Endothelial cell (in vitro differentiated cells): ENCODE measurements at places on chromosomes 13 and 19.

GRCh38 chr13:75120085-75120484 lies 361.9 kb downstream of the TBC1D4 start:
- no peak for DNase-seq

- DNase-seq = peak; percentile 84
Measured at GRCh38 chr19:4851551-4852290, 15.7 kb downstream of the PLIN3 start.

GRCh38 chr19:51695702-51696315 lies 2.7 kb downstream of the SPACA6 start:
- no peak for DNase-seq

GRCh38 chr19:33691030-33691427 lies 69.3 kb downstream of the CHST8 start:
- no peak for DNase-seq

- DNase-seq = no peak
Measured at GRCh38 chr13:51308781-51309180, 30.7 kb upstream of the SERPINE3 start.

GRCh38 chr19:1183543-1184172 lies 9.6 kb upstream of the SBNO2 start:
- no peak for DNase-seq
